Activated CD8-positive, alpha-beta T cell treated with anti-CD3 and anti-CD28 coated beads for 36 hours (primary cell): ENCODE measurements at places on chromosomes 1 and 21.

GRCh38 chr1:206094024-206094423 is 23.2 kb downstream of the AVPR1B start:
- no peak overlapping the region for H3K4me3 ChIP-seq
- no peak for DNase-seq
- H3K4me1 ChIP-seq: no peaks in the 10 kb centered on the region
- no peak overlapping the region for H3K27ac ChIP-seq
- H3K27me3 ChIP-seq: peaks cover 15% of the 10 kb centered on the region

- peaks cover 5% of the 10 kb centered on the region for H3K27me3 ChIP-seq
- H3K4me1 ChIP-seq: no peaks in the 10 kb centered on the region
- DNase-seq: peak; percentile 58
- no peak overlapping the region for H3K4me3 ChIP-seq
- no peaks in the 10 kb centered on the region for H3K36me3 ChIP-seq
- no peak overlapping the region for H3K27ac ChIP-seq
Measured at GRCh38 chr1:211548321-211549091, 30.5 kb downstream of the SLC30A1 start.

- H3K27me3 ChIP-seq: no peaks in the 10 kb centered on the region
- DNase-seq: peak; percentile 95
- H3K36me3 ChIP-seq: peaks cover 76% of the 10 kb centered on the region
- H3K27ac ChIP-seq: peak overlapping the region; percentile 98
- peak overlapping the region; percentile 62 for H3K4me3 ChIP-seq
Measured at GRCh38 chr1:26833432-26834405, 7.2 kb downstream of the ZDHHC18 start.

DNA sequence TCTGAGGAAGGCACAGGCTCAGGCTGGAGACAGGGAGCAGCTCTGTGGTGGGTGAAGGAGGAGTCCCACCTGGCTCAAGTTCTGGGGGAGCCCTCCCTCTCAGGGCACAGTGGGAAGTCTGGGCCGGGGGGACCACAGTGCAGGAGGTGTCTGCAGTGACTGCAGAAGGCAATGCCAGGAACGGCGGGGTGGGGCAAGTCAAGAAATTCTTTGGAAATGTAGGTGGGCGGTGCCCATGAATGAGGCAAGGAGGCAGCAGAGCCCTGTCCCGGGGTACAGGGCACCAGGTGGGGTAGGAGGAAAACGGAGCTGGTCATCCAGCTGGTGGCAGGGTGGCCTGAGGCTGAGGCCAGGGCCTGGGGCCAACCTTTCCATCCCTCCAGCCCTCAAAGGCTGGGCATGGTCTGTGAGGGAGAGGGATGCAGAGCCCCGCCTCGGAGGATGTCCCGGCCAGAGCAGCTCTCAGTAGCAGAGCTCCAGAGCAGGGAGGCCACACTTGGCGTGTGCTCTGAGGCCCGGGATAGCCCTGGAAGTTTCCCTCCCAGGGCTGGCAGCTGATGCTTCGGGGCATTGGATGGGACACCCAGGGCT is 4.7 kb downstream of the TFF3 start:
- H3K36me3 ChIP-seq: no peaks in the 10 kb centered on the region
- no peak overlapping the region for H3K4me3 ChIP-seq
- DNase-seq: no peak
- no peaks in the 10 kb centered on the region for H3K27me3 ChIP-seq

DNA sequence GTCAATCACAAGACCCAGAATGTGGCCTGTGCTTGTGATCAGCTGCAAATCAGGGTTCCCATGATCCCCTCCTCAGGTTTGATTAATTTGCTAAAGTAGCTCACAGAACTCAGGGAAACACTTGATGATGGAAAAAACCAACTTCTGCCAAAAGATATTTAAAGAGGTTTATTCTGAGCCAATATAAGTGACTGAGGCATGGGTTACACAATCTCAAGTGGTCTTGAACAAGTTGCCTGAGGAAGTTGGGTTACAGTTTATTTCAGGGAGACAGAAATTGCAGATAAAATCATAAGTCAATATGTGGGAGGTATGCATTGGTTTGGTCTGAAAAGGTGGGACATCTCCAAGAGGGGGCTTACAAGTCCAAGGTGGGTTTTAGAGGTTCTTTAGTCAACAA is 243.1 kb downstream of the S1PR1 start:
- H3K27ac ChIP-seq: no peak overlapping the region
- no peaks in the 10 kb centered on the region for H3K36me3 ChIP-seq
- no peak for DNase-seq
- H3K4me3 ChIP-seq: no peak overlapping the region
- no peaks in the 10 kb centered on the region for H3K27me3 ChIP-seq

DNA sequence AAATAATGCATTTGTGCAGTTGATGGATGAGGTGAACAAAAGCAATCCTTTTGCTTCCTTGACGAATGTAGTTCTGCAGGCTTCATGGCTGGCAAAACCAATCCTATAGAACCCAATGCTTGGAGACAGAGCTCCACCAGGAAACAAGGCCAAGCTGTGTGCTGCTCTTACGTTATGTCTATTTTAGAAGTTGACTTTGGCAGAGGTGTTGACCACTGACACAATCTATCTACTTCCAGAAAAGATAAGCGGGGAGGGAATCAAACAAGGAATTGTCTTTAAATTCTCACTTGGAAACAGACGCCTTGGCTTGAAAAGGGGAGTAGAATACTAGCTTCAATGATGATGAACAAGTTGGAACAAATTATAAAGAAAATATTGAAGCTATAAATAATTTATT is 211.2 kb downstream of the SETD4 start:
- H3K27me3 ChIP-seq: peaks cover 3% of the 10 kb centered on the region
- no peak for DNase-seq
- no peaks in the 10 kb centered on the region for H3K4me1 ChIP-seq
- H3K4me3 ChIP-seq: no peak overlapping the region
- no peak overlapping the region for H3K27ac ChIP-seq

GRCh38 chr1:1527092-1527816 is 13.2 kb downstream of the TMEM240 start:
- H3K36me3 ChIP-seq: peaks cover 36% of the 10 kb centered on the region
- H3K4me3 ChIP-seq: no peak overlapping the region
- DNase-seq: no peak
- no peaks in the 10 kb centered on the region for H3K4me1 ChIP-seq

GRCh38 chr21:41321211-41321907 is 4.8 kb downstream of the FAM3B start:
- H3K4me1 ChIP-seq: peaks cover 13% of the 10 kb centered on the region
- peak; percentile 34 for DNase-seq
- no peaks in the 10 kb centered on the region for H3K36me3 ChIP-seq
- H3K27me3 ChIP-seq: peaks cover 13% of the 10 kb centered on the region
- H3K27ac ChIP-seq: no peak overlapping the region

DNA sequence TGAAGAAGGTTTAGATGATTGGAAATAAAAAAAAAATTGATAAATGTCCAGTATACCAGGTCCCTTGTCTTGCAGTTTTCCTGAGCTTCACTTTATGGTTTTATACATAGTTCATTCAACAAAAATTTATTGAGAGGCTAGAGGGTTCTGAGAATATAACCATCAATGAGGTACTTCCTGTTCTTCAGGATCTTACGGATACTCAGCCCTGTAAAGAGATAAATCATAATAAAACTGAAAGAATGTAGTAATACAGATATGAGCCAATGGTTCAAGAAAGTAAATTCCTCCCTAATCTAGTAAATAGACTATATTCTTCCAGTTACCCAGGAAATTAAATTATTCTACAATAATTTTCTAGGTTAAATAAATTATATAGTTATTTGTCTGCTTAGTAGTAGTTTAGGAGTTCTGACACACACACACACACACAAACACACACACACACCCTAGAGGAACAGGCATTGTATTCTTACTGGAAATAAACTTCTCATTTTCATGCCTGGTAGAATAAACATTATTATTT is 70.4 kb upstream of the HMCN1 start:
- DNase-seq: no peak
- H3K4me1 ChIP-seq: peaks cover 3% of the 10 kb centered on the region
- H3K36me3 ChIP-seq: no peaks in the 10 kb centered on the region
- H3K4me3 ChIP-seq: no peak overlapping the region
- no peaks in the 10 kb centered on the region for H3K27me3 ChIP-seq

DNA sequence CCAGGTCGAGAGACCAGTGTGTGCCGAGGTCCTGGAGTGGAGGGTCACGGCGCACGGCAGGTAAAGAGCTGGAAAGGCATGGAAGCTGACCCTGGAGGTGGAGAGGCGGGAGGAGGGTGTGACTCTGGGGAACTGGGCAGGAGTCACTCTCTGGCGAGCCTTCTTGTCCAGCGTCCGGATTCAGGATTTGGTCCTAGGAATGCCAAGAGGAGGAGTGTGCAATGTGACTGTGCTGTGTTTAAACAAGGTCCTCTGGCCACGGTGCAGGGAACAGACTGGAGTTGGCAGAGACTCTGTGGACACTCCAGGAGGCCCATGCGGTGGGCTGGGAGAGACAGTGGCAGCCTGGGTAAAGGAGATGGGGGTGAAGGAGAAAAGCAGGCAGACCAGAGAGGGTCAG is 64.2 kb upstream of the CASZ1 start:
- peaks cover 20% of the 10 kb centered on the region for H3K27me3 ChIP-seq
- H3K4me3 ChIP-seq: no peak overlapping the region
- H3K27ac ChIP-seq: no peak overlapping the region
- DNase-seq: no peak
- no peaks in the 10 kb centered on the region for H3K4me1 ChIP-seq
